ENCODE measurements at places on chromosomes 7 and 10. TPM values are rescaled to one million over a fixed set of nuclear protein-coding genes. Genes with fewer than 3 reads are reported as not detected.

The WEE2 gene
- 0.64 TPM for polyA plus RNA-seq

- DNase-seq = no peak
Observed at GRCh38 chr10:2759233-2759632, 308.1 kb upstream of the PFKP start.

- DNase-seq = peak; percentile 84
Observed at GRCh38 chr7:28956608-28957063, 1.5 kb downstream of the TRIL start.

- no peak for DNase-seq
Observed at GRCh38 chr7:29811586-29811985, 5.3 kb downstream of the WIPF3 start.

DNA sequence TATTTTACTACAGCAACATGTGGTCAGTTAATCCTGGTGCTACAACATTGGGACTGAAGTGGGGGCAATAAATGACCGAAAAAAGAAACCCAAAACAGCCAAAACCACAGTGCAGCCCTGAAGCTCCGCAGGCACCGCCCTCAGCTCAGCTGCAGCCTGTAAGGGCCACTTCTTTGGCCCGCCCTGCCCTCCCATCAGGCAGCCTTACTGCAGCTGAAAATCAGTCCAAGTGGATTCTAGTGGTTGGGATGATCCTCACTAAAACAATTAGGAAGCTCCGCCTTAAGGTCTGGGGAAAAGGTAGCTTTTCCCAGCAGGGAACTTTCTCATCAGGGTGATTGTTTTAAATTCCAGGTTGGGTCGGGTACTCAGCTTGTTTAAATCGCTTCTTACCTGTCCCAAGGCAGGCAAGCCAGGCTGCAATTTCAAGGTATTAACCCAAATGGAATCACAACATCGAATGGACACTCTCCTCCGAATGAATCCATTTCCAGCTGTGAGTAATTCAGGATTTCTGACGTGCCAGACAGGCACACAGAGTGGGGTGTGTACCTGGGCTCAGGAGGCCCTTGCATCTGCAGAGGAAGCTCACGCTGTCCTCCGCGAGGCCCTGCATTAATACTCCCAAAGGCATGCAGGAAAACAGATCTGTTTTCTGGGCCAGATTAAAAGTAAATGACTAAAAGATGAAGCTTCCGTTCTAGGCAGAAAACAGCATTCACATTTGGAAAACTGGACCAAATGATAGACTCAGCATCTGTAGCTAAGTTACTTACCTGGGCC lies 104.3 kb downstream of the CREB5 start:
- DNase-seq = no peak

DNA sequence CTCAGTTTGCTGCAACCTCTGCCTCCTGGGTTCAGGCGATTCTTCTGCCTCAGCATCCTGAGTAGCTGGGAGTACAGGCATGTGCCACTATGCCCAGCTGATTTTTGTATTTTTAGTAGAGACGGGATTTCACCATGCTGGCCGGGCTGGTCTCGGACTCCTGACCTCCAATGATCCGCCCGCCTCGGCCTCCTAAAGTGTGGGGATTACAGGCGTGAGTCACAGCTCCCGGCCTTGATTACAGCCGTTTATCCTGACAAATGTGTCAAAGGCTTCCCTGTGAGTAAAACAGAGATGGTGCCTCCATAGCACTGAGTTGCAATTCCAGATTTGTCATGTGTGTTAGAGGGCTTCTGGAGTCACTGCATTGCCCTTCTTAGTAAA lies 273.7 kb downstream of the CCDC3 start:
- DNase-seq = no peak

The CTAGE8 gene
- 11.3 TPM for polyA plus RNA-seq

The ARL3 gene
- 21.9 TPM for polyA plus RNA-seq
